AG09309 (cell line): ENCODE measurements at places on chromosomes 5 and 9.

DNA sequence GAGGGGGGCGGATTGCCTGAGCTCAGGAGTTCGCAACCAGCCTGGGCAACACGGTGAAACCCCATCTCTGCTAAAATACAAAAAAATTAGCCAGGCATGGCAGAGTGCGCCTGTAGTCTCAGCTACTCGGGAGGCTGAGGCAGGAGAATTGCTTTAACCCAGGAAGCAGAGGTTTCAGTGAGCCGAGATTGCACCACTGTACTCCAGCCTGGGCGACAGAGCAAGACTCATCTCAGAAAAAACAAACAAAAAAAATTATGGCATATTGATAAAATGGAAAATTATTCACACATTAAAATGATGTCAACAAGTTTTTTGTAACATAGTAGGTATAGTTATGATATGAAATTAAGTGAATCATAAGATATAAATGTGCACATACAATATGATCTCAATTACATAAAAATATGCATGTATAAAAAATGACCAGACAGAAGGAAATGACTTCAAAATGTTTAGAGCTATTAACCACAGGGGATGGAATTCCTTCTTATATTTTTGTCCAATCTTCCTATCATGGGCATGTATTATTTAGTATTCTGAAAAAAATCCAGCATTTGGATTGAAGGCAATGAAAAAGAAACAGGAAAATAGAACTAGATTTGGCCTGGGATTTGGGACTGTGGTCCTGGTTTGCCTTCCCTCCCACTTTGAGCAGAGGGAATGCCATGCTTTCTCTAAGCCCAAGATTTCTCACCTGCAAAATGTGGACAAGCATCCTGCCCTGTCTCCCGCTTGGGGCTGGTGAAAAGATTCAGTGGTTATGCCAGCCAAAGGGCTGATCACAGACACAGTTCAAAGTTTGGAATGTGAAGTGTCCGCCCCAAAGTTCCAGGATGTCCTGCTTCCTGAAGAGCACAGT lies 19.5 kb downstream of the SPAAR start:
- DNase-seq = no peak

- no peak for DNase-seq
These were observed 245.1 kb downstream of the DOCK8 start for GRCh38 chr9:459491-460444.

DNA sequence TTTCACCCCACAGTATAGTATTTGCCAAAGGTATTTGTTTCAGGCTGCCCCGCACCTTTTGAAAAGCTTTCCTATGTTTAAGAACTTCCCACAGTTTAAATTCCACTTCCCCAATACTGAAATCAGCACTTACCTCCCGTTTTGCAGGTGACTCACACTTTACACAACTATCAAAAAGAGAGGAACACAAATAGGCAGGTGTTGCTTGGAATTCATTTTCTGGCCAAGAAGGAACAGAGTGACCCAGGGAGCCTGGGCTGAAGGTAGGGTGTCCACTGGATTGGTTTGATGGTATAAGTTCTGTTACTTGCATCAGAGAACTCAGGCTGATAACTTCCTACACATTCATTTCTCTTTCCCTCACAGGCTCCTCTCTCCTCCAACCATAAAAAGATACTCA lies 60.1 kb upstream of the SLC30A5 start:
- DNase-seq = no peak

DNA sequence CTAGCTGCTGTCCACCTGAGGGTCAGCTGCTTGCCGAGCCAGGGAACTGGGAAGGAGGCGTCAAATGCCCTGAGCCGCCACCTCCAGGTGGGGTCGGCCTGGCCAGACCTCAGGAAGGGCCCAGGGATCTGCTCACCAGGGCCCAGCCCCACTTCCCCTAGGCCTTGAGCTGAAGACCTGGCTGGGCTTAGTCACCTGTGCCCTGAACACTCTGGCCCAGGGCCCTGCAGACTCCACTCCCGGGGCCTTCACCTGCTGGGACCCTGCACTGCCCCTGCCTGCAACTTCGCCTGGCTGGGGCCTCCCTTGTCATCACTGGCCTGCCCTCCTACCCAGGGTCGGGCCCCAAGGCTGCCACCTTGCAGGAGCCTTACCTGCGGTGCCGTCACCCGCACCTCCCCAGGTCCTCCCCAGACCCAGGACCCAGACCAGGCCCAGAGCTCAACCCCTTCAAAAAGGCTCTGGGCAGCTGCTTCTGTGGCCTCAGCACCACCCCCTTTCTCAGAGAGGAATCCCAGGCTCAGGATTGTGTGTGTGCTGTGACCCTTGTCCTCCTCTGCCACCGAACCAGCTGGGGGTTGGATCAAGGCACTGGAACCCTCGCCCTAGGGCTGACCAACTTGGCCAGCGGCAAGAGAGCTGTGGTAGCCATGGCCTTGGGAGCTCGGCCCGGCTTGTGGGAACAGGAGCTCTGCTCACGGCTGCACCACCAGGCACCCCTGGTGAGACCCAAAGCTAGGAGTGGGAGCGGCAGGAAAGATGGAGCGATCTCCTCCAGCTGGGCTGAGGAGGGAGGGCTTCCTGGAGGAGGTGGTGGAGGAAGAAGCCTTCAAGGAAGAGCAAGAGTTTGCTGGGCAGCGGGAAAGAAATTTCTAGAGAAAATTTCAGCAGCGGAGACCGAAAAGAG lies 1.2 kb upstream of the NELFB start:
- no peak for DNase-seq

DNA sequence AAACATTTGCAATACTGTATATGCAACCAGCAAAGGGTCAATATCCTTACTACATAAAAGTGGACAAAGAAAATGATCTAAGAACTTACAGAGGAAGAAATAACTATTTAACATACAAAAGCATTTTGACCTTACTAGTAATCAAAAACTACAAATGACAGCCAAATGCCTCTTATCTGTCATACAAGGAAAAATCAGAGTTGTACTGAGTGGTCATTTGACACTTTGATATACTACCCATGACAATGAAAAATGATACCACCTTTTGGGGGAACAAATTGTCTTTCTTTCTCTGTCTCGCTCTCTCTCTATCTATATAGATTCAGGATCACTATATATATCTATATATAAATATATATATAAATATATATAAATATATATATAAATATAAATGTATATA lies 50.4 kb upstream of the ZSWIM6 start:
- no peak for DNase-seq

DNA sequence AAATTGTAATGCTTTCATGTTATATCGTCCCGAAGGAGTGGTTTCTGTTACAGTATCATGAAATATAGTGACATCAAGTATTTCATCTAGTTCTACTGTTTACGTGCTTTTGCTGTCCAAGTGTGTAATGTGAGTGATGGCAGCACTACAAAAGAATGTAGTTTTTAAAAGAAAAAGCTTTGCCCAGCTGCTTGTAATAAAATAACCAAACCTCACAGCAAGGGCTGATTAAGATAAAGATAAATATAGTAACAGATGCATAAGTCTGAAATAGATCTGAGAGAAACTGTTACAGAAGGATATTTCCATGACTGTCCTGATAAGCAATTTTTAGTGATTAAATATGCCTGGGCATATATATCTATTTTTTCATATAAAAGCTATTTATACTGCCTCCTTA lies 106.4 kb downstream of the AUH start:
- DNase-seq = peak; percentile 83

GRCh38 chr9:134297083-134297410 lies 29.2 kb upstream of the RXRA start:
- DNase-seq = no peak
